AML-193 (cell line): ENCODE measurements at places on chromosomes 5 and 9.
A peak's percentile ranks its signal among the peaks of the same experiment; 100 is the strongest.

- DNase-seq: no peak
Observed at GRCh38 chr5:81907012-81907635, 64.7 kb upstream of the ATG10 start.

GRCh38 chr5:177296581-177296980 is 6.9 kb downstream of the RAB24 start:
- no peak for DNase-seq

GRCh38 chr5:121182788-121183490 is 668.7 kb upstream of the FTMT start:
- DNase-seq: no peak

- no peak for DNase-seq
Observed at GRCh38 chr5:61051267-61051666, 106.3 kb downstream of the NDUFAF2 start.

DNA sequence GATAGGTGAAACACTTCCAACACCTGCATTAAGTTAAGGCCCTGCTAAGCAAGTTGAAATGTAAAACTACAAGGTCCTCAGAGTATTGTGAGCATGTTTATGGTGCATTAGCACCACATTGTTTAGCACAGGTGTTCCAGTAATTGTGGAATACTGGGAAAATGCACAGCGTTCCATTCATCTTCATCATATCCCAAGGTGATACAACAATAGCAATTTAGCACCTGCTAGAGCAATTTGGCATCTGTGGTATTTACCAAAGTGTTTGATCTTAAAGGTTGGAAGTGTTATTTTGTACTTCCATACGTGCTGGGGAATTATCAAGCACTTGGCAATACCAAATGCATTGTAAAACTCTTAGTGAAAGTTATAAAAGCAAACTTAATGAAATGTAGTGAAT is 266.8 kb downstream of the CYLC2 start:
- no peak for DNase-seq

DNA sequence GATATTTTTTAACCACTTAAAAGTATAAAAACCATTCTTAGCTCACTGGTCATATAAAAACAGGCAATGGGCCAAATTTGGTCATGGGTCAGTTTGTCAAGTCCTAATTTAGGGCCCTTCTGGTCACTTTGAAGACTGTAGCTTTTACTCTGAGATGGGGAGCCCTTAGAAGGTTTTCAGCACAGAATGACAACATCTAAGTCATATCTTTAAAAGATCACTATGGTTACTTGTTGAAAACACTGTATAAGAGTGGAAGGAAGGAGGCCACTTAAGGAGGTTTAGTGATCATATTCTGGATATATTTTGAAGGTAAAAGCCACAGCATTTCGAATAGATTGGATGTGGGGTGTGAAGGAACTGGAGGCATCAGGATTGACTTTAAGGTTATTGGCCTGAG is 76.7 kb downstream of the STRBP start:
- DNase-seq: no peak

DNA sequence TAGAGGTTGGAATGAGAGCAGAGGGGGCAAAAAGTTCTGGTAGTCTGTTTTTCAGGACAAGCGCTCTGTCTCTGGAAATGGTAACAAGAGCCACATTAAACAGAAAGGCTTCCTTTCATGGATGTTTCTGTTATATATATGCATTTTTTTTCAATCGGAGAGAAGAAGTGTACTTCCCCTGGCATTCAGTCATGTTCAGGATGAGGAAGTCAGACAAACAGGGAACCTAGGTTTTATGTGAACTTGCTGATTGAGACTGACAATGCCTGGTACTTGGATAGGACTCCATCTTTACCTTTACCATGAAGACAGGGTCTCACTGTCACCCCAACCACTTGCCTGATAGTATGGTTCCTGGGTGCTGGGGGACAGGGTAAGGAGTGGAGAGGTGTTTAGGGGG is 30.1 kb upstream of the ZBED3 start:
- DNase-seq: peak; percentile 6

DNA sequence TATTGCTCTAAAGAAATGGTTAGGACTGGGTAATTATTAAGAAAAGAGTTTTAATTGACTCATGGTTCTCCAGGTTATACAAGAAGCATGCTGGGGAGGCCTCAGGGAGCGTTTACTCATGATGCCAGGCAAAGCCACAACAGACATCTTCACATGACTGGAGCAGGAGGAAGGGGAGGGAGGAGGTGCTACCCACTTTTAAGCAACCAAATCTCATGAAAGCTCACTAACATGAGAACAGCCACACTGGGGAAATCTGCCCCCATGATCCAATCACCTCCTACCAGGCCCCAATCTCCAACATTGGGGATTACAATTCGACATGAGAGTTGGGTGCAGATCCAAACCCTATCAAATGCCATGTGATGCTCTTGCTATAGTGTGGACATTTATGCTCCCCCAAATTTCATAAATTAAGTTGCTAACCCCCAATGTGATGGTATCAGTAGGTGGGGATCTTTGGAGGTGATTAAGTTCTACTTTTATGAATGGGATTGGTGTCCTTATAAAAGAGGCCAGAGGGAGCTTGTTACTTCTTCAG is 773.6 kb upstream of the CDH10 start:
- DNase-seq: no peak

DNA sequence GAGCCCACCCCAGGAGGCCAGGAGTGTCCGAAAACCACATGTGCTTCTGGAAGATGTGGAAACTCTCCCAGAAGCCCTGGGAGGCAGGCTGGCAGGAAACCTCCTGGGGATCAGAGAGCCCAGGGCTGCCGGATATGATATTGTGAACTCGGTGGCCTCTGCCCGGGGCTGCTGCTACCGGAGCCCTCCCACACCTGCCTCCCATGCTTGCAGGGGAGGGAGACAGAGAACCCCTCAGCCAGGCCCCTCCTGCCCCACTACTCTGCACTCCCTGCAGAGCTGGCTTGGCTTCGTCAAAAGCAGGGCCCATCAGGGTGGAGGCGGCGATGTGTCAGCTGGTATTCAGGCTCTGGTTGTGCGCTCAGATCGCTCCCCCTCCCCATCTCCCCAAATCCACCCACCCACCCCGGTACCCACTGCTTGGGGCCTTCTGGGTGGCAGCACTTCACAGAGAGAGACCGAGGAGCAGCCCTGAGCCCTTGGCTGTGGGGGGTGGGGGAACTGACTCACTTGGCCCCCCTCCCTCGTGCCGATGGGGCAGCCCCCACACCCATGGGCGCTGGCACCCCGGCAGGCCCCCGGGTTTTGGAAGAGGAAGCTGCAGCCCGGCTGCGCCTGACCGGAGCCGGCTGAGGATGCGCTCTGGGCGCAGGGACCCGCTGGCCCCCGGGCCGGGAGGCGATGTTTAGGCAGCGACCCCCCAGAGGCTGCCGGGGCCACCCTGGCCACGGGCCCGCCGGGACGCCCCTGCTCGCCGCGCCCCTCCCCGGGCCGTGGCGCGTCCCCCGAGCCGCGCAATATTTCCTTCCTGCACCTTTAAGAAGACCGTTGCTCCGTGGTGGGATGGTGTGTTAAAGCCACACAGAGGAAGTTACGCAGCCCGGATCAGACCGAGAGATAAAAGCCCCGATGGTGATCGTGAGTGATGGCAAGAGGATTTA is 786 bp upstream of the NTNG2 start:
- peak; percentile 78 for DNase-seq

- DNase-seq: no peak
Observed at GRCh38 chr9:124206391-124206790, 51.4 kb upstream of the NEK6 start.

DNA sequence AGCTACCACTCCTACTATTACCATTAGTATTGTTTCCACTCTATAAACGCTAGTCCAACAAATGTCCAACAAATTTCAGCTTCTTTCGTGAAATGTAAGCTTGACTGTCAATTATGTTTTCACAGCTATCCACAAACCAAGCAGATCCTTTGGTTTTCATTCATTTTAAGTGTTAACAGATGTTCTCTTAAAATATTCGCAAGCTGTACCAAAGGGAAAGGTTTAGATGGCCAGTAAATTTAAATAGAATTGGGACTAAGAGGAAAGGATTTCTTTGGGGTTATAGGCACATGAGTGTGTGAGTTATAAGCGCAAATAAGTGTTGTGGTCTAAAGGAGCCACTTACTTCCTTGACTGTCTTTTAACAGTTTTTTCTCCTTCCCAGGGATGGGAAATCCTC is 136.8 kb upstream of the ADRA1B start:
- no peak for DNase-seq

GRCh38 chr9:25636026-25636425 is 42.2 kb downstream of the TUSC1 start:
- DNase-seq: no peak

DNA sequence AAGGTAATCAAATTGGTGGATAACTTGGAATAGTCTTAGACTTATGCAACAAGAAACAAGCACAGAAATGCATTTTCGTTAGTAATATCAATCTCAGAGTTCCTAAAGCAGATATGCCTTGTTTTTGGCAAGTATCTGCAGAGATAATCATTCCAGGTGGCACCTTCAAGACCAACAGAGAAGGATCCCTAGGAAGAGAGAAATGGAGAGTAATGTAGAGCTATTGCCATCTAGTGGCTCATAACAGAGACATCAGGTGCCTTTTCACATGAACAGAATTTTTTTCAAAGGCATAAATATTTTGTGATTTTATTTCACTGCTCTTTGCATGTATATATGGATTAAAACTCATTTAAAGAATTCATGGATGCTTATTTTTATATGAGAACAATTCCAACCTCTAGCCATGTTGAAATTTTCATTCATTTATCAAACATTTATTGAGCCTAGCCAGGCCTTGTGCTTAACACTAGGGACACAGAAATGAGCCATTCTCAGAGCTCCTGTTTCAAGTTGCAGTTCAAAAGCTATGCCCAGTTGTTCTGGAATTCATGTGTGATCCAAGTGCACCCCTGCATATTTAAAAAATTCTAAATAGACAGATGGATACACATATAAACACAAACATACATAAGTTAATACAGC is 117.5 kb upstream of the OR13F1 start:
- DNase-seq: peak; percentile 41
